GM12864 (cell line): ENCODE measurements at places on chromosomes 4 and X.

DNA sequence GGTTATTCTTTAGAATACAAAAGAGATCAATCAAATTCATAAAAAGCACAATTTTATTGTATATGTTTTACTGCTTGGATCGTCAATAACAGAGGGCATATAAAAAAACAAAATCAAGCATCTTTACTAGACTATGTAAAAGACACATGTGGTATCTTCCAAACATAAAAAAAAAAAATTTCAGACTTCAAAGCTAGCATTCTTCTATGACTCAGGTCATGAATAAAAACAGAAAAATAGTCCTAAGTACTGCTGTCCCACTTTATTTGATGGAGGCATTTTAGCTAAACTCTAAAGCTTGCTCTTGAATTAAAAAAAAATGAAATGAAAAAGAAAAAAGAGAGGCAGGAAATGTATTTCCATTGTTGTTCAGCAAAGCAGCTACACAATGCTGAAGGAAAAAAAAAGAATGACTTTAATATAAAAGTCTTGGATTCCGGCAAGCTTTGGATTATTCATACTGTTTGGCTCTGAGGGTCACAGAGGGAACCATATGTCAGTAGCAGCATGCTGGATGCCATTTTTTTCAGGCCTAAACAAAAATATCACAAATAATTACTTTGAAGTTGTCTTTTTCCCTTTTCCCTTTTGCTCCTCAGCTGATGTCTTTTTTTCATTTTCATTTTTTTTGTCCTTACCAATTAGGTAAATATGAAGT lies 249.1 kb upstream of the DIAPH2 start:
- DNase-seq = no peak

GRCh38 chrX:79159800-79160199 lies 15.3 kb downstream of the GPR174 start:
- no peak for DNase-seq

GRCh38 chrX:15056044-15056443 lies 182.8 kb downstream of the MOSPD2 start:
- DNase-seq = no peak

DNA sequence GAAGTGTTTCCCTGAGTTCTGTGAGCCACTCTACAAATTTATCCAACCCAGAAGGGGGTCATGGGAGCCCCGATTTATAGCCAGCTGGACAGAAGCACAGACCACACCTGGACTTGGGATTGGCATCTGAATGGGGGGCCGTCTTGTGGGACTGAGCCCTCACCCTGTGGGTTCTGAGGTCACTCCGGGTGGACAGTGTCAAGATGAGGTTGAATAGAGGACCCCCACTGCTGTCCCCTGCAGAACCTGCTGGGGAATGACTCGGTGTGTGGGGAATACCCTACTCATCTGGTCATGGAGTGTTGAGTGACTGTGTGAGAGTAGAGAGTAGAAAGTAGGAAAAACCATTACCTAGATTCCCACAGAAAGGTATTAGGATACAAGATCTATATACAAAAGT lies 67.5 kb downstream of the ZFYVE28 start:
- no peak for DNase-seq

DNA sequence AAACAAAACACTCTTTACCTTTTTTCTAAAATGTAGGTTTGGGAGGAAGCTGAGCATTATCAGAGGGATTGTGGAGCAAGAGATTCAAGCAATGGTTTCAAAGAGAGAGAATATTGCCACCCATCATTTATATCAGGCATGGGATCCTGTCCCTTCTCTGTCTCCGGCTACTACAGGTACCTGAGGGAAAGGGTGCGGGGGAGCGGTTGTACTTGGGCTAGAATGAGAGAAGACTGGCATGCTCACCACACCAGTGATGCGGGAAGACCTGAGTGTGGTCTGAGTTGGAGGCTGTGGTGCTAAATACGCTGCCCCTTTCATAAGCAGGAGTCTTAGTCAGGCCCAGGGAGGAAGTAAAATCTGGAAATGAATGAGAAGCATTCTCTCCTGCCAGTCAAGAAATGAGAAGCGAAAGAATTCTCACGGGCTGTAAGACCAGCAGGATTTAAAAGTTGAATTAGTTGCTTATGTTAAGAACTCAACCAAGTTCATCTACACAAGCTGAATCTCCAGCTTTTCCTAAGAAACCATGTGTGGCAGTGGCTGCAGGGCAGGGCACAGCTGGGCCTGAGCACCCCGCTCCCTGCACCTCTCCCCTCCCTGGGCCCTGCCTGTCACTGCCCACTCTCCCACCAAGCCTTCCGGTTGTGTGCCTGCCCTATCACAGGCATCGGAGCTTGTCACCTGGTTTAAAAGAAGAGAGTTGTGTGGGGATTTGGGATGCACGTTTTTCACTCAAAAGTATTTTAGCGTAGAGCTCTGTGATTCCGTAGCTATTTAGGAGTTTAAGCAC lies 24.8 kb upstream of the MSANTD1 start:
- DNase-seq = no peak
